ENCODE measurements at places on chromosomes 1 and 21.
A peak's percentile ranks its signal among the peaks of the same experiment; 100 is the strongest.

- no peak for DNase-seq
Observed at GRCh38 chr1:161311595-161312181, 1.9 kb upstream of the MPZ start.

- DNase-seq: no peak
Observed at GRCh38 chr1:185017338-185017737, 28.0 kb upstream of the RNF2 start.

DNA sequence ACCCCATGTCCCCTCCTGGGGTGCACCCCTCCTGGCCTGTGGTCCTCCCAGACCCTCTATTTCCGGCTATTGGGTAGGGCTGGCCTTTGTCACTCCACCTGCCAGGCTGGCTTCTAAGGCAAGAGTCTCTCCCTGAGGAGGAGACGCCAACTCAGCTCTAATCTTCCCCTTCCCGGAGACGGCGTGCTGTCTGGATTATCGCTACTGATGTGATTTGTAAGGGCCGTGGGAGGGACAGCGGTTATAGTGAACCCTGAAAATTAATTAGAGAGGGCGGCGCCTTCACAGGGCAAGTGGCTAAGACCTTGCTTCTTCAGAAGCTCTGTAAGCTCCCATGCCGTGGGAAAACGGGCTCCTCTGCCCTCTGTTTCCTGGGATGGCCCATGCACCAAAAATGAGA is 207.0 kb upstream of the VAMP3 start:
- DNase-seq: no peak

GRCh38 chr1:230073371-230074035 is 6.5 kb downstream of the GALNT2 start:
- no peak for DNase-seq

GRCh38 chr1:100643471-100644196 is 75.9 kb upstream of the VCAM1 start:
- DNase-seq: no peak

DNA sequence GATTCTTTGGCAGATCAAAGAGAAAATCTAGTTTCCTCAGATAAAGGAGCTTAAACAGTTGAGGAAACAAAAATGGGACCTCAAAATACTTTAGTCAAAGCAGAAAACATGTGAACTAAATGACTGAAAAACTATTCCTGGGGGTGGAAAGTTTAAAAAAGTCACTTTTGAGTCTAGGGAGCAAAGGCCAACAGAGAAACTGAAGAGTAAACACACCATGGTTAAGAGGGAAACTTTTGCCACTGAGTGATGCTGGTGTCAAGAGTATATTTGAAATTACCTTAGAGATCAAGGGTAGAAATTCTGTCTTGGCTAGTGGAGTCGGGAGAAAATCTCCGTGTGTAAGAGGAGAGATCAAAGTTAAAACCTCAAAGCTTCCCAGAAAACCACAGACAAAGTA is 501.2 kb upstream of the ADGRL4 start:
- DNase-seq: no peak

GRCh38 chr1:82517586-82517985 is 716.9 kb downstream of the ADGRL2 start:
- DNase-seq: no peak

GRCh38 chr1:94620345-94621031 is 78.9 kb upstream of the F3 start:
- no peak for DNase-seq

DNA sequence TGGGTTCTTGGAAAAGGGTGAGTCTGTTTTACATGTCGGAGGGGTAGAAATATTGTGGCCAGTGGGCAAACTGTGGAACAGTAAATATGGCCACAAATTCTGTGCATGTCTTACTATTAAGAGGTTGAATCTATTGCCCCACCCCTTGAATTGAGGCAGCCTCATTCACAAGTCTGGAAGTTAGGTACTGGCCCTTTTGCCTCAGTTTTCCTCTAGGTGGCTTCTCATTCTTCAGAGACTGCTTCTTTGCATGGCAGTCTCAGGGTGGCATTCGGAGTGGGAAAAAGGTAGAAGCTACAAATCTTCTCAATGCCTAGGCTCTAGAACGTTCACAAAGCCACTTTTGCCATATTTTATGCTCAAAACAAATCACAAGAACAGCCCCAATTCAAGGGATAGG is 57.2 kb downstream of the SLC9C2 start:
- no peak for DNase-seq

- DNase-seq: no peak
Observed at GRCh38 chr1:15188678-15189077, 35.1 kb downstream of the TMEM51 start.

- DNase-seq: no peak
Observed at GRCh38 chr1:35674111-35674510, 32.8 kb upstream of the PSMB2 start.

DNA sequence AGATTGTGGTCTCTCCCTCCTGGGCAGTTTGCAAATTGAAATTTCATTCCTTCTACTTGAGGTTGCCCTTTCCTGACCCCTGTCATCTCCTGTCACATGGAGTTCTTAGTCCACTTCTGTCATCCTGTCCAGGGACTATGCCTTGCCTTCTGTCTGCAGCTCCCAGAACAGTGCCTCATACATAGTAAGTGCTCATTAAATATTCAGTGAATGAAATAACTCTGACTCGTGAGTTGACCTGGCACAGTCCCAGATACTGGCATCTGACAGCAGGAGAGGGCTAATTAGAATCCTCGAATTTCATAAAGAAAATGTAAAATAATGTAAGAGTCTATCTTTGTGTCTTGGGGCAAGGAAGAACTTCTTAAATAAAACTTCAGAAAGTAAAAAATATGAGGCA is 50.8 kb downstream of the CNIH3 start:
- DNase-seq: no peak

DNA sequence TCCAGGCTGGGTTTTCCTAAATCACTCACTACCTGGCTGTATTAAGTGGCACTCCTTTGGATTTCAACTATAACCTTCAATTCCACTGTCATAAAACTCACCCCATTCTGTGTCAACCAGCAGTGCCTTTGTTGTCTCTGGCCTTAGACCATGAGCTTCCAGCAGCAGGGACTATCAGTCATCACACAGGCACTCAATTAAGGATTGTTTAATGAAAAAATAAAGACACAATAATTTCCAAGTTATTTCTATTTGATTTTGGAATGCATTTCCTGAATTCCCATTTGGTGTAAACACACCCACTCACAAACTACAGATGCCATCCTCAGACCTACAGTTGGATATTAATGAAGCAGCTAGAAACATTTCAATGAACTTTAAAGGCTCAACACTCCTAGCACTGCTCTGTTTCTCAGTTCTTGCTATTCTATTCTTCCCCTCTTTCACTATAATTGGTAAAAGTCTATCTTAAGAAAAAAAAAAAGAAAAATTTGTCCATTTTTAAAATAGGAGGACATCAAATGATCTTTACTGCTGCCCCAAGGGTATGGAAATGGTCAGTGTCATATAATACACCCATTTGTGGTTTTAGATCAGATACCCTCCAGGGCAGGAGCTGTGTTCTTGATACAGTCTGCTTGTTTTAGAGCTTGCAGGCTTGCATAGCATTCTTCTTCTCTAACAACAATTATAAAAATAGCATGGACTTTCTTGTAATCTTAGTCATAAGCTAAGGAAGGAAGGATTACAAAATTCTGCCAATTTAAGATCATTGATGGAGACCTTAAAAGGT is 156.4 kb downstream of the PTGER3 start:
- DNase-seq: no peak

- DNase-seq: no peak
Observed at GRCh38 chr1:99347041-99347684, 82.9 kb downstream of the PLPPR4 start.

GRCh38 chr1:152143150-152143887 is 15.7 kb downstream of the RPTN start:
- no peak for DNase-seq

GRCh38 chr1:67723620-67724019 is 38.6 kb downstream of the GADD45A start:
- no peak for DNase-seq

DNA sequence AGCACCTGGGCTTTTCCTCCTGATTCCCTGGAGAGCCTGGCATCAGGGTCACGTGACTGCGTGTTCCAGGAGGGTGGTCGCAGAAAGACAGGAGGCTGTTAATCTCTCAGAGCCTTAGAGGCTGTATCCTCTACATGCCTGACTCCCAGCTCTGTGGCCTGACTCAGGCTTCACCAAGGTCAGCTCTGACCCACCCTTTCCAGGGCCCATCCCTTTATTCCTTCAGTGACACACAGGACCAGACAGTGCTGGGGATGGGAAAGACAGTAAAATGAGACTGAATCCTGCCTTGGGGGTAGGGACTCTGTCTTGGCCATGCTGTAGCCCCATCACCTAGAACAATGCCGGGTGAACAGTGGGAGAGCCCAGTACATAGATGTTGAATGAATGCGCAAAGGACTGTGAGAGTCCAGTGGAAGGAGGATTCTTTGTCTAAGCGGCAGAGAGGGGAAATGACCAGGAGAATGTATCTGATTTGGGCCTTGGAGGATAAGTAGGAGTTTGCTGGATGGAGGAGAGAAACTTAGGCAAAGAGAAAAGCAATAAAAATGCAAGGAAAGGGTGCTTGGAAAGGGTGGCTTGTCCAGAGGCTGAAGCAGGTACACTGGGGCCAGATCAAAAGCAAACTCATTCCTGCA is 33.0 kb downstream of the EPHX1 start:
- DNase-seq: no peak

GRCh38 chr1:22471610-22472009 is 20.0 kb downstream of the ZBTB40 start:
- DNase-seq: no peak

- DNase-seq: no peak
Observed at GRCh38 chr1:2433936-2434655, 21.7 kb upstream of the PEX10 start.

DNA sequence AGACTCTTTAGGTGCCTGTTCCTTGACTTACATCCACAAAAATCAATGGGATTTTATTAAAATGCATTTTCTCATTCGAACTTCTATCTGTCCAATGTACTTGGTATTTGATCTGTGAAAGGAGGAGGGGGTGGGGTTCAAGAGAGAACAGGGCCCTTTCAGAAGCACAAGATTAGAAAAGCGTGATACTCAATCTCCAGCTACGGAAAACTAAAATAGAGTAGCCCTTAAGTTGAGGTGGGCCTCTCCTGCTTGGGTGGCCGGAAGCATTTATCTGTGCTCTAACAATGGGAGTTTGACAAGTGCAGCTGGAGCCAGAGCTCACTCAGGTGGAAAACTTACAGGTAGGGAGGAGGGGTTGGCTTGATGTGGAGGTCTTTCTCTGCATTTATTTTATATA is 462 bp upstream of the RXRG start:
- DNase-seq: no peak

DNA sequence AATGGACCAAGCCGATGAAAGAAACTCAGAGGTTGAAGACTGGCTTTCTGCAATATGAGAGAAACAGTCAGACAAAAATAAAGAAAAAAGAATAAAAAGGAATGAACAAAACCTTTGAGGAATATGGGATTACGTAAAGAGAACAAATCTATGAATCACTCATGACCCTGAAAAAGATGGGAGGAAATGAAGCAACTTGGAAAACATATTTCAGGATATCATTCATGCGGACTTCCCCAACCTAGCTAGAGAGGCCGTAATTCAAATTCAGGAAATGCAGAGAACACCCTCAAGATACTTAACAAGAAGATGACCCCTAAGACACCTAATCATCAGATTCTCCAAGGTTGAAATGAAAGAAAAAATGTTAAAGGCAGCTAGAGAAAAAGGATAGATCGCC is 705.3 kb upstream of the CHRM3 start:
- DNase-seq: no peak

- DNase-seq: no peak
Observed at GRCh38 chr21:18373606-18374005, 30.0 kb downstream of the TMPRSS15 start.

DNA sequence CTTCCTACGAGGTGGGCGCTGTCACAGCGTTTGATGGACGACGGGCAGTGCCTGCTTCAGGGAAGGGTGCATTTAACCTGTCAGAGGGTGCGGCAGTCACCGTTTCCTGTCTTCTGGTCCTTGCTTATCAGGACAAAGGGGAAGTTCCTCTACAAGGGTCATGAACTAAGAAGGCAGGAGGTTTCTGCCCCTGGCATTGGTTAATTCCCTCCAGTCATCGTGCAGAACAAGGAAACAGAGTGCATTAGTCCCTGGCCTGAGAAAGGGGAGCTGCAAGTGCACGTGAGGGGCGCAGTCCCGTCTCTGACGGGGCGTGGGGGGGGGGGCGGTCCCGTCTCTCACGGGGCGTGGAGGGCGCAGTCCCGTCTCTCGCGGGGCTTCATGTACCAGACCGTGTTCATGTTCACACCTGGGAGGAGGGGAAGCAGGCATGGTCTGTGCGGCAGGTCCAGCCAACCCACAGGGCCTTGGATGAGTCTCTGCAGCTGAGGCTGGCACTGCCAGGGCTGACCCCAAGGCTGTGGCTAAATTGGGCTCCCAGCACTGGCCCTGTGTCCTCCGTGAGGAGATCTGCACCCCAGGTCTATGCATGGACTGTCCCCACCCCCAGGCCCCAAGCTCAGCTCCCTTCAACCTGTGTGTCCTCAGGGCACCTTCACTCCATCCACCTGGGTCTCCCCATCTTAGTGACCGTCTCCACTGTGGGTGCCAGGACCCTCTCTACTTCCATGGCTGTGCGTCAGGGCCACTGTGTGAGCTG is 89.2 kb upstream of the COL6A1 start:
- peak; percentile 73 for DNase-seq

DNA sequence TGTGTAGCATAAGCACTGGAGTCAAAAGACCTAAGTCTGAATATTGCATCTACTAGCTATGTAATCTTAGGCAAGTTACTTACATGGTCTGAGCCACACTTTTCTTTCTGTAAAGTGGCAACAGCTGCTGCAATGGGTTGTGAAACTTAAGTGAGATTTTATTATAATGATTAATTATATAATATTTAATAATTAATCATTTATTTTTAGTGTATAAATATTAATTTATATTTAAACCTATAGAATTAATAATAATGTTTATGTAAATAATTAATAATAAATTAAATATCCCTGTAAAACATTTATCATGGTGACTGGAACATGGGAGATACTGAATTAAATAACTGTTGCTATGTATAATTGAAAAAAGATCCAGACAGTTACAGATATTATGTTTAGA is 180.3 kb downstream of the LRRC40 start:
- no peak for DNase-seq

DNA sequence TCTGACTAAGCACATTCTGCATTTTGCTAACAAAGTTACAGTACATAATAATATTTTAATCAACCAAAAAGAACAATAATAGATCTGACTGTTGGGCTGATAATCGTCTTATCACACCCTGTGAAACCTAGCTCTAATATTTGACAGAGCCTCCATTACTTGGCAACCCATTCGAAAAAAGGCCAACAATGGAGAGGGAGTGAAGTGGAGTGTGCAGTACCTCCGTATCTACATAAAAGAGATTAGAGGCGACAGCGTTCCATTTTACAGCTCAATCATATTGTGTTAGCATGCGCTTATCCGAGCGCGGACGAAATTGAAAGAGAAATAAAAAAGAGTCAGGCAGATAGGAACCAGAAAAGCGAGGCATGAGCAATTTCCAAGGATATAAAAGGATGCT is 137.3 kb upstream of the USH2A start:
- no peak for DNase-seq

GRCh38 chr1:22329148-22329515 is 122.5 kb upstream of the ZBTB40 start:
- DNase-seq: peak; percentile 41

- DNase-seq: no peak
Observed at GRCh38 chr21:43783098-43783700, 6.2 kb upstream of the RRP1 start.

Measured in RWPE2 (cell line).